Esophagus muscularis mucosa (tissue), 4 donors: ENCODE measurements at places on chromosomes 4 and X.
A peak's percentile ranks its signal among the peaks of the same experiment; 100 is the strongest.

GRCh38 chrX:53265771-53266574, 15.4 kb downstream of the IQSEC2 start:
- H3K36me3 ChIP-seq, result no peaks in the 10 kb centered on the region
- DNase-seq, result no peak
- H3K4me3 ChIP-seq, result no peak overlapping the region

DNA sequence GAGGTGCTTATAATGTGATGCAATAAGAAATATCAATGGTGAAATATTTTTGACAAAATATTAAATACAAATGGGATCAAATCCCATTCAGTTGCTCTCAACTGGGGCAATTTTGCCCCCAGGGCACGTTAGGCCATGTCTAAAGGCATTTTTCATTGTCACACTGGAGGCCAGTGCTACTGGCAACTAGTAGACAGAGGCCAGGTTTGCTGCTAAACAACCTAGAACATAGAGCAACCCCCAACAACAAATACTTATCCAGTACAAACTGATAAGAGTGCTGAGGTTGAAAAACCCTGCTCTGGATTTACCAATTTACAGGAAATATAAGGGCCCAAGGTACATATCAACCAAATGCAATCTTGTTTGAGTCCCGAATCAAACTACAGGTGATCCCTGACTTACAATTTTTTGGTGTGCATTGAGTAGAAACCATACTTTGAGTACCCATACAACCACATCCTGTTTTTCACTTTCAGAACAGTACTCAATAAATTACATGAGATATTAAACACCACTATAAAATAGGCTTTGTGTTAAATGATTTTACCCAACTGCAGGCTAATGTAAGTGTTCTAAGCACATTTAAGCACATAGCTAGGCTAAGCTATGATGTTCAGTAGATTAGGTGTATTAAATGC, 237.5 kb downstream of the HNRNPD start:
- H3K4me1 ChIP-seq, result no peaks in the 10 kb centered on the region
- no peak for DNase-seq
- no peaks in the 10 kb centered on the region for H3K36me3 ChIP-seq
- no peaks in the 10 kb centered on the region for H3K27me3 ChIP-seq
- no peak overlapping the region for H3K4me3 ChIP-seq

- H3K27ac ChIP-seq, result no peak overlapping the region
- H3K36me3 ChIP-seq, result no peaks in the 10 kb centered on the region
- no peaks in the 10 kb centered on the region for H3K27me3 ChIP-seq
- H3K4me1 ChIP-seq, result no peaks in the 10 kb centered on the region
- DNase-seq, result no peak
Observed at GRCh38 chr4:69828828-69829227, 31.1 kb downstream of the SULT1E1 start.

GRCh38 chrX:152899874-152900719, 2.2 kb downstream of the ZNF185 start:
- no peak overlapping the region for H3K27ac ChIP-seq
- H3K4me1 ChIP-seq, result no peaks in the 10 kb centered on the region
- DNase-seq, result no peak
- H3K4me3 ChIP-seq, result no peak overlapping the region
- H3K27me3 ChIP-seq, result peaks cover 14% of the 10 kb centered on the region
- no peaks in the 10 kb centered on the region for H3K36me3 ChIP-seq

DNA sequence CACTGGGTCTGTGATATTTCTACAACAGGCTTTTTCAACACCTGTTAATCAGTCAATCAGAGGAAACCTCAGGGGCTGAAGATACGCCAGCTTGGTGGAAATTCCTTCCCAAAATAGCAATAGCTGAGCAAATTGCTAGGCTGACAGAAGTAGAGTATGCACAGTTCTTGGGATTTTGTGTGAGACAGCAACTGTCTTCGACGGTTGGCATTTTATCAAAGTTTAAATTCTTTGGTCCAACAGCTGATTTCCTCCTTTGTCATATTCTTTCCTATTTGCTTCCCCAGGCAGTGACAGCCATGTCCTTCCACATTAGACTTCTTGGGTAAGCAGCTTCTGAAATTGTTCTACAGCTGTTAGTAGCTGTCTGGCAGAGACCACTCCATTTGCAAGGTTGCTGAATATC, 8.0 kb upstream of the PALLD start:
- no peak overlapping the region for H3K4me3 ChIP-seq
- DNase-seq, result peak; percentile 42
- H3K36me3 ChIP-seq, result no peaks in the 10 kb centered on the region

- no peaks in the 10 kb centered on the region for H3K4me1 ChIP-seq
- peaks cover 7% of the 10 kb centered on the region for H3K36me3 ChIP-seq
- H3K27ac ChIP-seq, result no peak overlapping the region
- no peak for DNase-seq
Observed at GRCh38 chr4:8297691-8298485, 28.3 kb downstream of the HTRA3 start.

DNA sequence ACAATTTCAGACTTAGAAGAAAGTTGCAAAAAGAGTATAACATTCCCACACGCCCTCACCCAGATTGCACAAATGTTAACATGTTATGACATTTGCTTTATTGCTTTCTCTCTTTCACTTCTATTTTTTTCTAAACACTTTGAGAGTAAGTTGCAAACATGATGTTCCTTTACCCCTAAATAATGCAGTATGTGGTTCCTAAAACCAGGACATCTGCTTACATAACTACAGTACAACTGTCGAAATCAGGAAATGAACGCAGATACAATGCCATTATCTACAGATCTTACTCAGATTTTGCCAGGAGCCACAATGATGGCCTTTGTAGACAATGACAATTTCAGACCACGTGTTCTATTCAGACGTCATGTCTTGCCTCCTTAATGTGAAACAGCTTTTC, 22.4 kb downstream of the SH3TC1 start:
- H3K27me3 ChIP-seq, result no peaks in the 10 kb centered on the region
- H3K36me3 ChIP-seq, result no peaks in the 10 kb centered on the region
- peak overlapping the region; percentile 50 for H3K27ac ChIP-seq
- DNase-seq, result no peak

DNA sequence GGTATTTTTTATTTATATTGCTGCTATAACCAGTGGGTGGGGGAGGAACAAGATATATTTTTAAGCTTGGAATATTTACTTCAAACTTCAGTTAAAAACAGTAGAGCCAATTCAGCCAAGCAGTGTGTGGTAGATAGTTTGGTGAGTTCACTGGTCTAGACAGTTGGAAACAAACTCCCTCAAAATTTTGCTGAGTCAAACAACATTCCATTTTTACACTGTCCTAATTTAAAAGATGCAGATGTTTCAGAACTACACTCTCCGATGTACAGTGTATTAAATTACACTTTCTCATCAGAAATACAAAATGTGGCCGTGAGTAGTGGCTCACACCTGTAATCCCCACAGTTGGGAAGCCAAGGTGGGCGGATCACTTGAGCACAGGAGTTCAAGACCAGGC, 23.3 kb downstream of the PRKX start:
- no peaks in the 10 kb centered on the region for H3K27me3 ChIP-seq
- no peaks in the 10 kb centered on the region for H3K4me1 ChIP-seq
- H3K36me3 ChIP-seq, result no peaks in the 10 kb centered on the region
- no peak overlapping the region for H3K27ac ChIP-seq
- H3K4me3 ChIP-seq, result no peak overlapping the region

DNA sequence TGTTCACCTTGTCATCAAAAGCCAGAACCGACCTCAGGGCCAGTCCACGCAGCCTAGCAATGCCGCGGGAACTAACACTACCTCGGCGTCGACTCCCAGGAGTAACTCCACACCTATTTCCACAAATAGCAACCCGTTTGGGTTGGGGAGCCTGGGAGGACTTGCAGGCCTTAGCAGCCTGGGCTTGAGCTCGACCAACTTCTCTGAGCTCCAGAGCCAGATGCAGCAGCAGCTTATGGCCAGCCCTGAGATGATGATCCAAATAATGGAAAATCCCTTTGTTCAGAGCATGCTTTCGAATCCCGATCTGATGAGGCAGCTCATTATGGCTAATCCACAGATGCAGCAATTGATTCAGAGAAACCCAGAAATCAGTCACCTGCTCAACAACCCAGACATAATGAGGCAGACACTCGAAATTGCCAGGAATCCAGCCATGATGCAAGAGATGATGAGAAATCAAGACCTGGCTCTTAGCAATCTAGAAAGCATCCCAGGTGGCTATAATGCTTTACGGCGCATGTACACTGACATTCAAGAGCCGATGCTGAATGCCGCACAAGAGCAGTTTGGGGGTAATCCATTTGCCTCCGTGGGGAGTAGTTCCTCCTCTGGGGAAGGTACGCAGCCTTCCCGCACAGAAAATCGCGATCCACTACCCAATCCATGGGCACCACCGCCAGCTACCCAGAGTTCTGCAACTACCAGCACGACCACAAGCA, 898 bp downstream of the UBQLN2 start:
- H3K36me3 ChIP-seq, result no peaks in the 10 kb centered on the region
- peak overlapping the region; percentile 65 for H3K4me3 ChIP-seq
- peak overlapping the region; percentile 95 for H3K27ac ChIP-seq
- H3K27me3 ChIP-seq, result no peaks in the 10 kb centered on the region
- H3K4me1 ChIP-seq, result peaks cover 12% of the 10 kb centered on the region
- no peak for DNase-seq

GRCh38 chrX:3712051-3712869, 1.2 kb downstream of the PRKX start:
- no peaks in the 10 kb centered on the region for H3K4me1 ChIP-seq
- H3K36me3 ChIP-seq, result no peaks in the 10 kb centered on the region
- H3K4me3 ChIP-seq, result peak overlapping the region; percentile 59

GRCh38 chr4:35710343-35710742, 534.0 kb downstream of the ARAP2 start:
- H3K27me3 ChIP-seq, result no peaks in the 10 kb centered on the region
- no peak for DNase-seq
- no peaks in the 10 kb centered on the region for H3K4me1 ChIP-seq
- no peaks in the 10 kb centered on the region for H3K36me3 ChIP-seq
- no peak overlapping the region for H3K4me3 ChIP-seq
- H3K27ac ChIP-seq, result no peak overlapping the region

DNA sequence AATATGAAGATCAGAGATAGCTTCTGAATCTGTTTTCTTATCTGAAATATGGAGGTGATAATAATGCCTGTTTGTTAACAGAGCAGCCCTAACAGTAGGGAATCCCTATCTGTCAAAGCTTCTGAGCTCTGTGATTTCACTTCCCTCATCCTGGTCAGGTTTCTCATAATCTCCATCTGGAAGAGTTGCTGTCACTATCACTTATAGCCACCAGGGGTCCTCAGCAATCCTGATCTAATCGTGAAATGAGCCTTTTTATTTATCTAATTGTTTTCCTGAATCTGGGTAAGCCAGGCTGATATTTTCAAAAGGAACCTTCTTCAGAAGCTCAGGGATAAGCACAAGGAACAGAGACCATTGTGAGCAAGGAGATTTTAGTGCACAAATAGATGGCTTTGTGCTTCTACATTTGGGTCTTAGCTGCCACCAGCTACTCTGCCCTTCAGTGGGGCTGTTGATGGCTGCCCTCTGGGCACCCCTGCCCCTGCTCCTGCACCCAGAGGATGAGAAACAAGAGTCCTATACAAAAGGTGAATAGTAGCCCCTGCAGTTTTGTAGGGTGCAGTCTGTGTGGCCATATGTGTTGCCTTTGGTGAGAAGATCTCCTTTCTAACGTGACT, 196.4 kb upstream of the RADX start:
- no peak overlapping the region for H3K4me3 ChIP-seq
- no peaks in the 10 kb centered on the region for H3K27me3 ChIP-seq
- DNase-seq, result no peak
- no peaks in the 10 kb centered on the region for H3K36me3 ChIP-seq
- no peaks in the 10 kb centered on the region for H3K4me1 ChIP-seq

DNA sequence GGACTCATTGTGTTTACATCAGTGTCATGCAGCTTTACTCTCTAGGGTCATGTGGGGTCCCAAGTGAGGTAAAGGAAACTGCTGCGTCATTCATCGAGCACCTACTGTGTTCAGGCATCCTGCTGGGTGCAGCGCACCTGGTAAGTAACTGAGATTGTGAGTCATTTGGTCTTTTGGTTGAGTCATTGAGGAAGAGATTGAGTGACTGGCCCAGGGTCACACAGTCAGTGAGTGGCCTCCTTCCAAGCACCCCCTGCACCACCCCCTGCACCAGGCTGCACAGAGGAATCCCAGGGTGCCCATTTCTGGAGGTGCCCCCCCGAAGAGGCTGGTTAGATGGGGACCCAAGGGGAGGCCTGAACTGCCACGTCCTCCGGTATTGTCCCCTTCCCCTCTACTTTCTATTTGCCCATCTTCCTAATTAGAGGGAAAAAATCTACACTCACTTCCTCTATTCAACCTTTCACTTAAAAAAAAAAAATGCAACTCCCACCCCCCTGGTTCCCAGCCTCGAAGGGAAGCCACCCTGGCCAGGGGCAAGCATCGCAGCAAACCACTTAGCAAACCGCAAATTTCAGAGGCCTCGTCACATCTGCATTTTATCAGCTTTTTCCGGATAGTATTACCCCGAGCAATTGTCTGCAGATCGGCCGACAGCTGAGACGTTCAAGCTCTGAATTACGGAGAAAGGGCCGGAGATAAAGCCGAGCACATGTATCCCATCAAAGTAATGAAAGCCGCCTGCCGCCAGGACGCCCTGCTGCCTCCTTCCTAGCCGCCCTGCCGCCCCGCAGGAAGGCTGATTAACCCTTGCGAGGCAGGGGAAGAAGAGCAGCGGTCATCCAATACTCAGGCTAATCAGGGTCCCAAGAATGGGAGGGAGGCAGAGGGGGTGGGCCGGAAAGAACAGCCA, 96.3 kb upstream of the MSX1 start:
- H3K27me3 ChIP-seq, result no peaks in the 10 kb centered on the region
- no peaks in the 10 kb centered on the region for H3K36me3 ChIP-seq
- H3K4me1 ChIP-seq, result no peaks in the 10 kb centered on the region
- H3K4me3 ChIP-seq, result no peak overlapping the region
- H3K27ac ChIP-seq, result no peak overlapping the region
- no peak for DNase-seq

DNA sequence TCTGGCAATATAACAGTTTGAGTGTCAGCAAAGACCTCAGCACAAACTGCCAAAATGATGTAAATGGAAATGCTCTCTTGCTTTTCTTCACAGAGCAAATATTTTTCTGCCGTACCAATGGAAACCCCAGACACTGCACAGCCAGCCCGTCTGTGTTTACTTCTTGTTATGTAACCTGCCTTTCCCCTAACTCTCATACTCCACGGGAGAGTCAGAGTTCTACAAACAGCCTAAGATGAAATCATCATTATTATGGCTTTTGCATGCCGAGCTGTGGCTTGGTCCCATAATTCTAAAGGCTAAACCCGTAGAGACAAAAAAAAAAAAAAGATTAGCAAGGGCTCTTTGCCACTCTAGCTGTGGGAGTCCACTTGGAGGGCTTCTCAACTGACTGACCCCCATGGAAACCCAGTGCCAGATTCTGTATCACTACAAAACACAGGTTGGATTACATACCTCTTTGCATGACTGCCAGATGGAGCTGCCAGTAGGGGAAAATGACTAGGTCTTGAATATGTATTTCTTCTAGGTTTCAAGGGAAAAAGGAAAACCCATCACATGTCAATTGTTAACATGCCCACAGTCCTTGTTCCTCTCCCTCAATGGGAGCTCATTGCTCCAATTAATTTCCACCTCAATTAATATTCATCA, 197.2 kb upstream of the CNKSR2 start:
- H3K27me3 ChIP-seq, result no peaks in the 10 kb centered on the region
- H3K36me3 ChIP-seq, result no peaks in the 10 kb centered on the region
- H3K4me3 ChIP-seq, result no peak overlapping the region
- DNase-seq, result no peak
